ENCODE measurements at places on chromosomes 1 and 21. TPM values are rescaled to one million over a fixed set of nuclear protein-coding genes. Genes with fewer than 3 reads are reported as not detected.

DNA sequence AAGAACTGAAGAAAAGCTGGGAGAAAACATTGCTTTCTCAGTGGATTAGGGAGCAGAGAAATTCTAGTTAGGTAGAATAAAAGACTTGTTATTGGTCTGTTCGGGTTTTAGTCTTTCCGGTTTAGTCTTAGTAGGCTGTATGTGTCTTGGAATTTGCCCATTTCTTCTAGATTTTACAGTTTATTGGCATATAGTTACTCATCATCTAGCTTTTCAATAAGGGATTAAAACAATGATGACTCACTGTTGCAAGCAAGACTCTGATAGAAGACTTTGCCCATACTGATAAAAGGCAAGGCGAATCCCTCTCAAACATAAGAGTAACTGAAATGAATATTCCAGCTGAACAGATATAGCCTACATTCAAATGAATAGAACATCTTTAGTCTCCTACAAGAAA is 62.3 kb downstream of the GPR137B start:
- DNase-seq, result no peak

DNA sequence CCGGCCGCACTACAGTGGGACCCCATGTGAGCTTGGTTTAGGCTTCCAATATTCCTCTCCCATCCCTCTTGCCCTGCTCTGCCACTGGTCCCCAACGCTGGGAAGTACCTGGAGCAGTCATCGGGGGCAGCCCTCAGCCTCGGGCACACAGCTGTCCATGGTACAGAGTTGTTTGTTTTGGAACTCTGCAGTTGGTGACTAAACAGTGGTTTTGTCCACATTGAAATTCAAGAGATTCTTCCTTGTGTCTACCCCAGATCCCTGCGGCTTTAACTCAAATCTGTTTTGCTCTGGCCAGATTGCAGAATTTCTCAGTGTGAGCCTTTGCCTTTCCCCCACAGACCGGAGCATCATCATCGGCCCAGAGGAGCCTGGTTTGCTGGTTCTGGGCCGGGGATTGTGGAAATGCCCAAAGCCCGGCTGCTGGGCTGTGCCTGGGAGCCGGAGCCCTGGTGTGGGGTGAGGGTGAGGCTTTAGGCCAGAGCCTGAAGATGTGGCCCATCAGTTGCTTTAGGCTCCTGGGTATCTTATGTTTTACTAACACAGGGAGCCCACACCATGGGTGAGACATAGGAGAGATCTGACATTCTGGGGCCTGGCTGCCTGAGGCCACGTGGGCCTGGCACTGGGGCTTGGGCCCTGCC is 93.2 kb downstream of the ARHGEF10L start:
- peak; percentile 78 for DNase-seq

GRCh38 chr1:227378181-227378580 is 59.9 kb upstream of the CDC42BPA start:
- DNase-seq, result no peak

The COL11A1 gene
- total RNA-seq, result 0.26 TPM

DNA sequence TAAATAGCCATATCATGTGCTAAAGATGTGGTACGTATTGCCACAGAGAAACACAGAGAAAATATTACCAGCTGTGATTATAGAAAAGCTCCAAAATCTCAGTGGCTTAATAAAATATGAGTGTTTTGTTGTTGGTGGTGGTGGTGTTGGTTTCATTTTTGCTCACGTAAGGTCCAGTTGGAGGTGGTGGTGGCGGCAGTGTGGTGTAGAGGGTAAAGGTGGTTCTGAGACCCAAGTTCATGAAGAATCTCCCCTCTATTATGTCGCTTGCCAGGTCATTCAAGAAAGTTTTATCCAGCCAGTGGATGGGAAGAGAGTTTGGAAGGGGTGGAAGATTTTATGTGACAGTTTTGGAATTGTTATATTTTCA is 217.6 kb upstream of the SAMSN1 start:
- DNase-seq, result no peak

DNA sequence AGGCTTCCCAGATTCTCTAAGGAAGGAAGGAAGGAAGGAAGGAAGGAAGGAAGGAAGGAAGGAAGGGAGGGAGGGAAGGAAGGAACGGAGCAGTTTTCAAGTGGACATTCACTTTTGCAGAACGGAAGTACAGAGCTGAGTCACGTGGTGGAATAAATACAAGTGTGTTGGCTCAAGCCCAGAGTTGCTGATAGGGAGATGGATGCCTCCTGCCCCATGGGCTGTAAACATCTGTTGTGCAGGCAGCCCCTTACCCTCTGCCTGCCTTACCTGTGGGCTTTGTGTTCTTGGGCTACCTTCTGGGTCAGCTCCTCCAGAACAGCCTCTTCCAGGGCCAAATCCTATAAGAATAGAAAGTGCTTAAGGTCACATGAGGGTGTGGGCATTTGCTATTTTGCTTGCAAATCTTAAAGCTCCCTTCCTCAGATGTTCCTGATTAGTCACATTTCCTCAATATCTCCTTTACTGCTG is 121.7 kb downstream of the SMYD2 start:
- no peak for DNase-seq

The MARK1 gene
- 2.1 TPM for total RNA-seq

- DNase-seq, result no peak
These were observed 123.3 kb upstream of the USP24 start for GRCh38 chr1:55338448-55338820.

DNA sequence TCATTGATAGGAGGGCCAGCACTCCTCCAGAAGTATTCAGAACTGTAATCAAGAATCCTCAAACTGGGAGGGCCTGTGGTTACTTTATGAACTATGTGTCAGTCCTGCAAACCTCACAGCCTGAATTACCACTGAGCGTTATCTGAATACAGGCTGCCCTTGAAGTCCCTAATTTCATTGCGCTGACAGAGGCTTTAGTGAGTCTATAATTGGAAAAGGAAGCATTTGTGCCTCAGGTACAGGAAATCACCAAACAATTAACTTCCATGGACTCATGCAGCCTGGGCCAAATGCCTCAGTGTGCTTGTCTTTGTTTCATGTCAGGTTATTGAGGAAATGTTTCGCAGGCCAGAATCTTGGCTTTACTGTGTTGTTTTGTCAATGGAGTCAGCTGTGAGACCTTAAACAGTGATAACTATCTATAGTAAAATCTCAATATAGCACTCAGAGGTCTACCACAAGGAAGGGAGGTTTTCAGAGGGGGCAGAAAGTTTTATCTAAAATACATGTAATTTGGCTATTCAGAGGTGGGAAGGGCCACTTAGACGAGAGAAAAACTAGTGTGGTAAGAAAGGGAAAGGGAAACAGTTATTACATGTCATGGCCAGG is 32.9 kb upstream of the DOCK7 start:
- DNase-seq, result peak; percentile 76

GRCh38 chr1:77498918-77499317 is 183.5 kb downstream of the ZZZ3 start:
- DNase-seq, result no peak
